ENCODE measurements at places on chromosomes 5 and 9.

DNA sequence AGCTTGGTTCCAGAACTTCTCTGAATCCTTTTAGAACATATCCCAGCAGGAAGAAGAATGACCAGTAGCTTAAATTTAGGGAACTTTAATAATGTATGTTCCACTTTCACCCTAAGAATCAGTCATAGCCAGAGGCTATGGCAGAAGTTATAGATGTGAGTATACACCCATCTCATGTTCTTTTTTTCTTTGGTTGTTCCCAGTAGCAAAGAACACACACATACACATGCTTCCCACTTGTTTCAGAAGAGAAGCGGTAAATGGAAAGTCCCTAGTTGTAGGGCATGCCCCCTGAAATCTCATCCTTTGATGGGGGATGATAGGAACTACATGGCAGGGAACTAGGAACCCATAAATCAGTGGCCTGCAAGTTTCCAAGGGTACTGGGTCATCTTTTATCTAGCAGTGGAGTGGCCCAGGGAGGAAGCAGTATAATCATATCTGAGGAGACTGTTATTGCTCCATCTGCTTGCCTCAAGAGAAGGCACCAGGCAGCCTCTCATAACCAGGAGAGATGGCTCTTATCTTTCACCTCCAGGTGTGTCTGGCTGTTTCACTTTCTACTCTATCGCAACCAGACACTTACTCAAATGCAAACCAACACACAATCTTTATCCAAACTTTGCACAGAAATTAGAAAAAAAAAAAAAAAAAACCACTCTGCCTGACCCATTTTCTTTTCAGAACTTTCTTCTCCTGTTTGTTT is 109.5 kb downstream of the SNCAIP start:
- DNase-seq, result no peak

DNA sequence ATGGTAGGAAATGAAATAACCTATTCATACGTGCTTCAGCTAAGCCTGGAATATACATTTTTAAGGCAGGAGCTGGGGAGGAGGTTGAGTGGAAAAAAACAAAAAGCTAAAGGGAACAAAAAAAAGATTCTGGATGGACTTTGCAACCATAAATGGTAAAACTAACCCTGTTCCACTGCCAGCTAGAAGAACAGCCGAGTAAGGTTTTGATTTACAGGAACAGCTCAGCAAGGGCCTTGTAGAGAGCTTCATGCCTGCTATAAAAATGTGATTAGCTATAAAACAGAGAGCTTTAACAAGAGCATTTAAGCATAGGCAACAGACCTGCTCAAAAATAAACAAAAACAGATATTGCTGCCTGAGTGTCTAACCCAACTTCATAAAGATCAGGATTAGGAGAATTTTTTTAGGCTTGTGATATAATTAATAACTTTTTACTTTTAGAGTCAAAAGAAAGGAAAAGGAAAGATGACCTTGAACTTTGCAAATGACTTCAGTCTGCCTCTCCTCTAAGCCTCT is 194.8 kb downstream of the FBXL7 start:
- no peak for DNase-seq

- DNase-seq, result no peak
Measured at GRCh38 chr9:90773617-90774016, 28.0 kb upstream of the SYK start.

GRCh38 chr5:113330533-113331208 is 104.1 kb downstream of the TSSK1B start:
- no peak for DNase-seq

GRCh38 chr5:96377167-96377566 is 55.9 kb downstream of the PCSK1 start:
- no peak for DNase-seq

GRCh38 chr5:131276072-131276471 is 12.2 kb downstream of the CDC42SE2 start:
- DNase-seq, result no peak

DNA sequence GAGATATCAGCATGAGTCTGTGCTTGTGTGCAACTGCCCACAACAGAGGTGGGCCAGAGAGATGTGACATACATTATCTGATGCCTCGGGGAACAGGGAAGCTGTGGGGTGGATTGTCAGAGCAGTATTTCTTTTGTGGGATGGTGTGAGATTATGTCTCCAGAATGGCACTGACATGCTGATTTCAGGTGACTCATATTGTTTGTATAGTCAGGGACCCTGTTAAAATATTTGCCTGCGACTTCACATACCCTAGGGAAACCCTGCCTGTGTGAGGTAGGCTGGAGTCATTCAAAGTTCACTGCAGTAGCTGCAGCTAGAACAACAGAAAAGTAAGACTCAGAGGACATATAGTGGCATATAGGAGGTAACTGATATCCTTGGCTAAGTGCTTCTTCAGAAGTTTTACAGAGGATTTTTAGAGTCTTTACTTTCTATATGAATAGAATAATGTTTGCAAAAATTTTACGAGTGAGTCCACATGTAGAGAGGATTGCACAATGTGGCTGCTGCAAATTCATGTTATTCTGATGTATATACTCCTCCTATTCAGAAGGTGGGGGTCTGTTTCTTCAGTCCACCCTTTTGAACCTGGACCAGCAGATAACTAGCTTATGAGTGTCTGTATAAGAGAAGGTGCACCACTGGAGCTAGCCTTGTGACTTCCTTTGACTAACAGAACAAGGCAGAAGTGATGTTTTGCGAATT is 89.3 kb downstream of the MACIR start:
- DNase-seq, result no peak

DNA sequence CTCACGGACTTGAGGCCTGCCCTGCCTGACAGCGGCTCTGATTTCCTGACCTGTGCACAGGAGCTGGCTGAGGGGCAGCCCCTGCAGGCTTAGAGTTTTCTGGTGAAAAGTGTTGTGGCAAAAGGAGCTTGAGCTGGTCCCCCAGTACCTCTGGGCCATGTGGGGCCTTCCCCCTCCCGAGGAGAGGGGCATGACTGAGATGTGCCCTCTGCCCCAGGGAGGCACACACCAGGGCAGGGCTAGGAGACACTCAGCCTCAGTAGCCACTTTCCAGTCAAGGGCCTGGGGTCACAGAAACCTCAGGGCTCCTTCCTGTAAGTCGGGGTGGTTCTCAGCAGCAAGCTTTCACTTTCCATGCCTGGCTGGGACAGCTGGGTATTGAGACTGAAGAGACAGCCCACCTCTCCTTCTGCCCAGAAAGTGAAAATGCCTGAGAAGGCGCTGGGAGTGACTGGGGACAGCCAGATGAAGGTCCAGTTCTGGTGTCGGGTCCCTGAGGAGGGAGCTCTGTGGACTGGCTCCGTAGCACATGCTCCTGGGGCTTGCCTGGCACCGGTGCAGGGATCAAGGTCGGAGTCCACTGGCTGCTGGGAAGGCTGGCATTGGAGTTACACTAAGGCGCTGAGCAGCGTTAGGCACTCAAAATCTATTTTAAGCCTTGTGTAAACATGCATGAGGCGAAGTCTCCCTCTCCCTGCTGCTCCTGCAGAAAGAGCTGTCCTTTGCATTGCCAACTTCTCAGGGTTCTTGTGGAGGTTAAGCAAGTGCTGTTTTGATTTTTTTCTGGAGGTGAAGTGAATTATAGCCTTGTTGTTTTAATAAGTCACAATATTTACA is 394.9 kb downstream of the GADD45G start:
- no peak for DNase-seq

DNA sequence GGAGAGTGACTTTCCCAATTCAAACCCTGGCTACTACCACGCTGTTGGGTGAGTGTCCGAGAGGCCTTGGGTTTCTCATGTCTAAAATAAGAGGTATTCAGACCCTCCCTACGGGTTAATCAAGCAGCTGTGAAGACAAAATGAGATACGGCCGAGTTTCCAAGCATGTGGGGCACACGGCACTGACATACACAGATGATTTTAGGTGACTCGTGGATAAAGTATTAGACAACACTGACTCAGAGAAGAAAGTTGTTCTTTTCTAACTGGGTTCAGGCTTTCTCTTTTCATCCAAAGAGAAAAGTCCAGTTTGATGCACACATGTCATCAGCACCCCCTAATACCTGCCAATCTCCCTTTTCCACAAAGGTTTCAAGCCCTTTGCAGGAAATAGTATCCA is 15.6 kb downstream of the FOXI1 start:
- no peak for DNase-seq

DNA sequence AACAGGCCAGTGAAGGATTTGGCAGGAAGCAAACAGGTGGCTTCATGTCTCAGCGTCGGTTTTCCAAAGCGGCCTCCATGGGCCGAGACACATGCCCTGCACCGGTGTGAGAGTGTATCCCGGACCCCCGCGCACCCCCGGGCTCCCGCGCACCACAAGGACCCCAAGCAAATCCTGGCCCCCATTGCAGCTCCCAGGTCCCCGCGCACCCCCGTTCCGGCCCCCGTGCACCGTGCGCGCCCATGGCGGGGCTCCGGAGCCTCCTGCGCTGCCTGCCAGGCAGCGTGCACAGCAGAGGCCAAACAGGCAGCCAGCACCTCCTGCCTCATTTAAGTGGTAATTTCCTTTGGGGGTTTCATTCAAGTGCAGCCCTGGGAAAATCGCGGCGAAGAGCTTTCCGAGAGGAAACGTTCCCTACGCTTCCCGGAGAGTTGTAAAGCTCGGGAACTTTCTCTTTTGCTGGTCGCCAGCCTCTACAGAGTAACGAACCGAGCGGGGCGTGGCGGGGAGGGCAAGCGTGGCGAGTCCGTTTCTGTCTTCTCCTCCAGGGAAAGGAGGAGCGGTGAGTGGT is 145.5 kb upstream of the SLC24A2 start:
- no peak for DNase-seq

- no peak for DNase-seq
Measured at GRCh38 chr5:155309021-155309746, 295.6 kb downstream of the KIF4B start.

GRCh38 chr9:5416953-5417352 is 20.8 kb downstream of the PLGRKT start:
- no peak for DNase-seq

DNA sequence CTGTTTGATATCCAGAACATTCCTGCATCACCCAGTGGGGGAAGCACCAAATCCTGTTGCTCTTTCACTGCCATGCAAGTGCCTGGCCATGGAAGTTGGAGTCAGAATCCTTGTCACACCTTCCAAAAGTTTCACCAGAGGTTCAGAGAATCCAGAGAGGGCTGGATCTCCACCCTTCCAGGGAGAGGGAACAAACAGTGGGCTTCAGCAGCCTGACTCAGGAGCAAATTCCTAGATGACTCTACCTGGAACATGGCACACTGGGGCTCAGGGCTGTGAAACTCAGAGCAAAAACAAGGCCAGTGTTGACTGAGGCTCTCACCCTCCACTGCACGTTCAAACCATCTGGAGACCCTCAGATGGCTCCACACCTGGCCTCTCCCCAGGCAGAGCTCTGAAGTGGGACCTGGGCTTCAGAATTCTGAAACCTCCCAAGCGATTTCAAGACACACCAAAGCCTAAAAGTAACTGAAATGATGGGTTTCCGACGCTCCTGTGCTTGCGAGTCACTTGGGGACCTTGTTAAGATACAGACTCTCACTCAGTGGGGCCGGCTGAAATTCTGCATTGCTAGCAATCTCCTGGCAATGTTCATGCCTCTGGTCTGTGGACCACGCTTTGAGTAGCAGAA is 205.9 kb downstream of the AUH start:
- no peak for DNase-seq

- no peak for DNase-seq
Measured at GRCh38 chr5:17829456-17829855, 195.2 kb downstream of the TAF11L14 start.

GRCh38 chr5:112787261-112787660 is 49.6 kb downstream of the APC start:
- no peak for DNase-seq

All from stimulated activated CD8-positive, alpha-beta memory T cell treated with anti-CD3 and anti-CD28 coated beads, Interleukin-15, amount 100 ng/mL, for 1 hour (primary cell).